ENCODE measurements at places on chromosomes 3 and 15.

GRCh38 chr3:197709135-197709534 lies 27.6 kb downstream of the RUBCN start:
- DNase-seq, result no peak

- no peak for DNase-seq
These were observed 499.8 kb downstream of the ROBO2 start for GRCh38 chr3:77539677-77540076.

DNA sequence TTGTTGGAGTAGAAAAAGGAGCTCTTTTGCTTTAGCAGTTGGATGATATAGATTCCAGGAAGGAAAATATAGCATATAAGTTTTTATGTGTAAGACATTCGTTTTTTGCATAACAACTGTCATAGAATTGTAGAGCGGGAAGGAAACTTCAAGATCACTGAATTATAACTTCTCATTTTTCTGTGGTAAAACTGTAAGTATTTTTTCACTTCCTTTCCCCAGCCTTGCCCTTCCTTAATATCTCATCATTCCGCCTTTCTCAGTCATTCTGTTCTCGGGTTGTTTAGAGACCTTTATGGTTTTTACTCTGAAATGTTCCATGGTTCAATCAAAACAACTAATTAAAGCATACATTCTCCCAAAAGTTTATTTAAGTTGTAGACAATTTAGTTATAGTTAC lies 1.1 kb downstream of the EAF2 start:
- no peak for DNase-seq

- DNase-seq, result peak; percentile 94
These were observed at the start of gene BRK1 for GRCh38 chr3:10115326-10116137. Gene BRK1, plus strand, starts transcription at chr3:10115675. Its CDS starts 27 bp downstream, at chr3:10115702.

- DNase-seq, result peak; percentile 57
These were observed 46.8 kb downstream of the ST6GAL1 start for GRCh38 chr3:186976837-186977750.

- DNase-seq, result peak; percentile 95
These were observed 32.9 kb downstream of the B3GNT5 start for GRCh38 chr3:183285828-183286457.

DNA sequence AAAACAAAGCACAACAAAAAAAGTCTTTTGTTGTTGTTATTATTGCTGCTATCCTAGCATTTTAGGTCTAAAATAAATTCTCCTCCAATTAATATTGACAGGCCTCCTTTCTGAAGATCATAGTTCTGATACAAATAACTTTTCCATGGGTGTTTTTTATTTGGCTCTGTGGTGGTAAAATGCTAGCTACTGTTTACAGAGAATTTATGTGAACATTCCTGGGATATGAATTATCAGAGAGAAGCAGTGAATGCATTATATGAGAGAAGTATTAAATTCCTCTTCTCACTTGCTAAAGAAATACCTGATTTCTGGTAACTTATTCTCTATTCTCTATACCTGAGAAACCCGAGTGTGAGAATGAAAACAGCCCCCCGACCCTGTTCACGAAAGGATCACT lies 57.5 kb upstream of the TMCO5A start:
- no peak for DNase-seq

DNA sequence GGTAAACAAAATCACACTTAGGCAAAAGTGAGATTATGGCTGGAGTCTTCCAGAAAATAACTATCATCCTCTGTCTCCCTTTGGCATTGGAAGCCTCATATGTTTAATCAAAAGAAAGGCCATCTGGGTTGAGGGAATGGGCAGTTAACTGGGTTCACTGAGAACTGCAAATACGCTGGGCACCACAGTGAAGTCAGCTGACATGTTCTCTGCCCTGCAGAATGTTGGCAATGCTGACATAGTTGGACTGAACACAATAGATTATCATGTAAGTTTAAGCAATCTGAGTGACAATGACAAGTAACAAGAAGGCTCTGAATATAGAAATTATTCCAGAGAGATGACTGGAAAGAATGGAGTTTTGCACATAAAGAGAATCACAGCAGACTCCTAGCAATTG lies 43.8 kb upstream of the SLC25A26 start:
- DNase-seq, result no peak

DNA sequence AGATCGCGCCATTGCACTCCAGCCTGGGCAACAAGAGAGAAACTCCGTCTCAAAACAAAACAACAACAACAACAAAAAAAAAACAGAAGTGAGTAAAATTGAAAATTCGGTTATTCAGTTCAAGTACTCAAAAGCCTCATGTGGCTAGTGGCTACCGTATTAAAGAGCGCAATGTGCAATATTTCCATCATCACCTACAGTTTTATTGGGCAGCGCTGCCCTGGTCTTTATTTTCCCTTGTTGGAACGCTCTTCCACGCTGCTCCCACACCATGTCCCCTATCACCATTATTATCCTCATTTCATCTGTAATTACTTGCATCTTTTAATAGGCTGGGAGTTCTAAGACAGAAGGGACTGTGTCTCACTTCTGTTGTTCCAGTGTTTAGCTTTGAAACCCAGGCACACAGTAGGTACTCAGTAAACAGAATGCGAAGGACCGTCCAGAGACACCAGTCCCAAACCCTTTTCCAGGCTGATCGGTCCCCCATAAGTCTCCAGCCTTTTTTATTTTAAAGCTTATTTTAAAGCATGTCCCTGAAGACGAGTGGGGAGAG lies 423 bp upstream of the HACD3 start:
- no peak for DNase-seq

GRCh38 chr15:31579976-31580375 lies 253.3 kb downstream of the KLF13 start:
- no peak for DNase-seq

GRCh38 chr15:70345251-70346019 lies 247.7 kb upstream of the TLE3 start:
- no peak for DNase-seq

- DNase-seq, result no peak
These were observed 217.2 kb downstream of the PDZRN3 start for GRCh38 chr3:73407577-73407976.

GRCh38 chr3:165444745-165445144 lies 248.6 kb upstream of the SLITRK3 start:
- DNase-seq, result no peak

- no peak for DNase-seq
These were observed 31.5 kb upstream of the KY start for GRCh38 chr3:134682196-134682880.

DNA sequence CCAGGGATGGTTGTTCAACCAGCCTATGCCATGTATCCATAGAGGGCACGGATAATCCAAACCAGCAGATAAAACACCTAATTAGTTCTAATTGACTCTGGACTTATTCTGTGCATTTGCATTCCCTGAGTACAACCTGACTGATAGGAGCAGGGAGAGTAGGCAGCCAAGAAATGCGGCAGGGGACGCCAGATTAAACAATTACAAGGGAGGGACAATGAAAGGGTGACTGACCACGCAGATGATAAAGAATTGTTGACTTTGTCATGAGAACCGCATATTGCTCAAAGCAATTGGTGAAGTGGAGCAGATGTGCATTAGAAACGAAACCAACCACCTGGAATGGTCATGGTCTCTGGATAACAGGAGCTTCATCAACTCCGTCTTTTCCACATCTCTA lies 369.1 kb upstream of the FRG2C start:
- no peak for DNase-seq

DNA sequence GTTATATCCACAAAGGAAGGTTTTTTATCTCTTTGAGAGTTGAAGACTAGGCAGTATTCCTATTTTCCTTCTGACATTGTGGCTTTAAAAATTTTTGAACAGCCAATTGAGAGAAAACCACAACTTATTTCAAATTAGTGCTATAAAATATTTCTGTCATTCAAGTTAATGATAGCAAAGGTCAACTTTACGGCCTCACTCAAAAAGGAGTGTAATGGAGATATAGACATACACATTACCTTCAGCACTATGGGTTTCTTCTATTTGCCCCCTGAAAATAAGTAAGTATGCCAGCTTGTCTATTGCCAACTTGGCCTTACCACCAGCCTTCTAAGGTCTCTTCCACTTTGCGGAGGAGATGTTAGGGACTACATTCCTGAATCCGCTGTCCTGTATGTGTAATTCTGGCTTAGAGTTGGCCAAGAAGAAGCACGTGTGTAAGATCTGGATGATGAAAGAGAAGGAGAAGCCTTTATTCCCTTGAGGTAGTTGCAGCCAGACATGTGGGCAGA lies 44.1 kb upstream of the KBTBD8 start:
- no peak for DNase-seq

DNA sequence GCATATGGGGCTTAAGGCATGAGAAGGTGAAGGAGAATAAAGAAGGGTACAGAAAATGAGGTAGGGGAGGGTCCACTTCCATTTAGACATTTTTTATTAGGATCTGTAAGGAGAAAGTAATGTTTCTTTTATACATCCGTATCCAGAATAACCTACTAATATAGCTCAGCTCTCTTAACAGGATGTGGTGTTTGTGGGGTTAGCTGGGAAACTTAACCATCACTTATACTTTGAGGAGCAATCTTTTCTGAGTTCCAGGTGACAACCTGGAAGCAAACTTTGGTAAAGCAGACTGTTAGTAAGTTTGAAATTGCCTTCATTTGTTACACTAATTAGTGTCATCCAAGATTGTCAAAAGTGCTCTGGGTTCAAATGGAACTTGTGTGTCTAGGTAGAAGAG lies 36.6 kb downstream of the BUB1B start:
- no peak for DNase-seq

DNA sequence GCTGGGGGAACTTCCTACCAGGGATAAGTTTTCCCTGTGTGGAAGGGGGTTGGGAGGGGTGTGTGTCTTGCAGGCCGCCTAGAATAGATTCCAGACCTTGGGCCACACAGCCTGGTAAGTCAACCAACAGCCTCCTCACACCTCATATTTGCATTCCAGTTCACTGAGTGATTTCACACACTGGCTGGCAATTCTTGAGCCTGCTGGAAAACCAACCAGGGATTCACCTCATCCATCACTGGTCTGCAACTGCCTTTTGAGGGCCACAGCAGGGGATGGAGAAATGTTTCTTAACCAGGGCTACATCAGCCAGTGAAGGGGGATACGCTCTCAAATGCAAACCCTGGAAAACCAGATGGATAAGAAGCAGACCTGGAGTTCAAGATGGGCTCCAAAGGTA lies 2.0 kb downstream of the FSTL1 start:
- DNase-seq, result no peak

DNA sequence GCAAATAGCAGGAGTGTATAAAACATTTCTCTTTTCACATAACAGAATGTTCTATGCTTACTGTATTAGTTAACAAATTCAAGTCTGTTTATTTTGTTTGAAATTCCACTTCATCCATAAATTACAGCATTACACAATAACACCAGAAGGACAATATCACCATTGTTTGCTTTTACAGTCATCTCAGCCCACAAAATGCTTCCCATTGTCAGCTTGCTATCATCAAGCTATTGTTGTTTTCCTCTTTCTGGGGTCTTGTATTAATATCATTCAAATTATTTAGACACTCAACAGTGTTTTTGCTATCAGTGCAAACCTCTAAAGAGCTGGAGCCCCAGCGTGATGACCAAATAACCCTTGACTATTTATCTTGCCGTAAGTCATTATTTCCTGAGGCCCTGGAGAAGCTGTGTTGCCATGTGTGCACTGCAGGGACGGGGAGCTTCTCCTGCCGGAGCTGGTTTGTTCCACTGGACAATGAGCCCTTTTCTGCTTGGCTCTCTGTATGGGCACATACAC lies 1.1 kb downstream of the SAMMSON start:
- DNase-seq, result no peak

DNA sequence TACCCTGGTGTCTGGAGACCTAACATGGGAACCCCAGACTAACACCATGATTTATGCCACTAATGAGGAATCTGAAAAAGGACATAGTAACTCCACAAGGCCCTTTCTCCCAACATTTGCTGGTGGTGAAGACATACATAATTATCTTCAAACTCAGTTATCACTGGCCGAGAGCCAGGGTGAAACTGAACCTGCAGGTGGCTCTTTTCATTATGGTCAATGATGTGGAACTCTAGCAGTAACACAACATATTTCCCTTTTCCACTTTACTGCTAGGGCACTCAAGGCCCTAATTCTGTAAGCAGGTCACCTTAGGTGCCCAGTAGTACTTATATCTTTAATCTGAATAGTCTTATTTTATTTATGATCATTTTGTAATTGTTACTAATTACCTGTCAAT lies 326.4 kb upstream of the SATB1 start:
- no peak for DNase-seq

DNA sequence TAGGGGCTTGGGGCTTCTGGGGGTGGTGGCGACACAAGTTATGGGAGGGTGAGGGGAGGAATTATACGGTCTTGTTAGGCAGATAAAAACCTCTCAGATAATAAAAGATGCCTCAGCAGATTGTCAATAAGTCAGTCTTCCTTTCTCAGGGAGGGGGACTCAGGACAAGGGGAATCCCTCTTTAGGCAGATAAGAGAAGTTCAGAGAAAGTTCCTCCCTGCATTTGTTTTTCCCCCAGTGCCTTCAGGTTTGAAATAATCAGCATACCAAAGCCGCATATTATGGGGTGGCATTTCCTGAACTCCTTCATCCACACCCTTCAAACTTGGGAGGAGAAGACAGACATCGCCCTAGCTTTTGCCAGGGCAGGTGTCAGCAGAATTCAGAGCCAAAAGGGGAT lies 8.5 kb downstream of the PPCDC start:
- DNase-seq, result no peak

DNA sequence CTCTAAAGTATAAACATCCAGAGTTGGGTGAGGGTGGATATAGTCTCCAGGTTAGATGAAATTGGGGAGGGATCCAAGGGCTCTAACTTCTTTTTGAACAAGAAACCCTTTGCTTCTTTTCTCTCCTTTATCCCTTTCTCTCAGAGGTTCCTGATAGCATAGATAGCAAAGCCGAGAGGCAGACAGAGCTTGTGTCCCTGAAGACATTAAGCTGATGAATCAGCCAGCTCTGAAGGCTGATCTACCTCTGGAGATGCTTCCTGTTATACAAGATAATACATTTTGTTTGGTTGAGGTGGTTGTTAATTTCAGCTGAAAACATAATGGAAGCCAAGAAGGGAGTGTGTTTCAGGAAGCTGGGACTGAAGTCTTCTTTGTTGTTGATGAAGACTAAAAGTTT lies 193.2 kb downstream of the PDCD6IP start:
- DNase-seq, result no peak

GRCh38 chr3:74054566-74054965 lies 429.8 kb upstream of the PDZRN3 start:
- DNase-seq, result no peak

GRCh38 chr15:83092309-83092976 lies 15.0 kb upstream of the TM6SF1 start:
- peak; percentile 3 for DNase-seq

DNA sequence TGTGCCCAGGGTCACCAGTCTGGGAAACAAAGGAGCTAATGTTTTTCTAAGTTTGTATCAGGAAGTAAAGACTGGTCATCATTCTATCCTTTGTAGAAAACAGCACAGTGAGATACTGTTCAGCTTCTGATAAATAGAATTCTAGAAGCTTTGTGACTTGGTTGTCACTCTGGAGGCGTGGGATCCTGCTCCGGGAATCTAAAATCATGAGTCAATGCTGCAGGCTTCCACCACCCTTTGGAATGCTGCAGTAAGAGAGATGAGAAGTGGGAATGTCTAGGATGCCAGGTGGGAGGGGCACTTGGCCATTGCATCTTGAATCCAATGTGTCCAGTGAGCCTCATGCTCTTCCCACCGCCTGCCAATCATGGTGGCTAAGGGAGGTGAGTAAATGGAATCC lies 40.9 kb downstream of the SAMMSON start:
- DNase-seq, result no peak

- DNase-seq, result no peak
These were observed 90.8 kb downstream of the LRIG1 start for GRCh38 chr3:66409771-66410754.

GRCh38 chr3:14452740-14453710 lies 50.6 kb downstream of the SLC6A6 start:
- peak; percentile 99 for DNase-seq
